ENCODE measurements at places on chromosomes 7 and 10. TPM values are rescaled to one million over a fixed set of nuclear protein-coding genes. Genes with fewer than 3 reads are reported as not detected.

Gene NPVF
- not detected for total RNA-seq

Gene NEUROG3
- total RNA-seq: not detected

Gene SCIN
- not detected for total RNA-seq

Gene IKZF1
- total RNA-seq: not detected

Gene LEP
- not detected for total RNA-seq

Gene PLEKHS1
- not detected for total RNA-seq

Gene XRCC2
- total RNA-seq: 5.6 TPM

Gene A1CF
- not detected for total RNA-seq

Gene SUGCT
- 7.5 TPM for total RNA-seq

Gene DAGLB
- 35.3 TPM for total RNA-seq

Gene CYP26C1
- total RNA-seq: under 0.01 TPM

Gene MSMB
- not detected for total RNA-seq

Gene CPA5
- total RNA-seq: under 0.01 TPM

Gene NOS3
- total RNA-seq: 0.28 TPM

Gene ZNF239
- 12.7 TPM for total RNA-seq

Gene DNAJC2
- 22.4 TPM for total RNA-seq

Gene HOXA5
- 23.9 TPM for total RNA-seq

Gene ALOX5
- not detected for total RNA-seq

Gene ZNF503
- total RNA-seq: 0.83 TPM

Gene ZNF425
- 2.8 TPM for total RNA-seq

Gene LSM8
- total RNA-seq: 33.9 TPM

Gene ASIC3
- total RNA-seq: not detected

Gene LRRN3
- total RNA-seq: 15.2 TPM

Gene UNC5B
- total RNA-seq: 1.6 TPM

Gene ITIH5
- total RNA-seq: under 0.01 TPM

Gene CCL26
- total RNA-seq: not detected

Gene PITRM1
- 124 TPM for total RNA-seq

Gene PTPN20
- not detected for total RNA-seq

Gene GPR26
- total RNA-seq: not detected

Gene GPR37
- total RNA-seq: 9.2 TPM

Gene SHH
- total RNA-seq: not detected

Gene PNLIPRP3
- not detected for total RNA-seq

Gene EPO
- total RNA-seq: not detected

Gene AOC1
- not detected for total RNA-seq

Gene IDI1
- total RNA-seq: 45.8 TPM

Gene FBXL15
- 3.0 TPM for total RNA-seq

Gene KCND2
- total RNA-seq: under 0.01 TPM

Gene NANOS1
- under 0.01 TPM for total RNA-seq

Gene ZPBP
- not detected for total RNA-seq

Gene CALHM3
- total RNA-seq: not detected

Gene PAOX
- 3.6 TPM for total RNA-seq

Gene NEUROD6
- total RNA-seq: not detected

Gene TMEM184A
- 0.28 TPM for total RNA-seq

Gene SPDYE2B
- not detected for total RNA-seq

Gene EBLN1
- not detected for total RNA-seq

Gene LRRTM3
- under 0.01 TPM for total RNA-seq

Gene SVOPL
- not detected for total RNA-seq

Gene ATP5F1C
- 343 TPM for total RNA-seq

Gene GFRA1
- total RNA-seq: 8.6 TPM

Gene SLC18A3
- not detected for total RNA-seq

Gene UCN3
- not detected for total RNA-seq

Gene PLA2G12B
- total RNA-seq: not detected

Gene CLDN12
- 46.4 TPM for total RNA-seq

Gene AKR1C8
- not detected for total RNA-seq
